ENCODE measurements at places on chromosomes 7 and 10.
A peak's percentile ranks its signal among the peaks of the same experiment; 100 is the strongest.

GRCh38 chr10:131703941-131704340 is 196.9 kb upstream of the PPP2R2D start:
- no peak for DNase-seq

GRCh38 chr10:107585630-107586029 is 421.1 kb upstream of the SORCS1 start:
- no peak for DNase-seq

DNA sequence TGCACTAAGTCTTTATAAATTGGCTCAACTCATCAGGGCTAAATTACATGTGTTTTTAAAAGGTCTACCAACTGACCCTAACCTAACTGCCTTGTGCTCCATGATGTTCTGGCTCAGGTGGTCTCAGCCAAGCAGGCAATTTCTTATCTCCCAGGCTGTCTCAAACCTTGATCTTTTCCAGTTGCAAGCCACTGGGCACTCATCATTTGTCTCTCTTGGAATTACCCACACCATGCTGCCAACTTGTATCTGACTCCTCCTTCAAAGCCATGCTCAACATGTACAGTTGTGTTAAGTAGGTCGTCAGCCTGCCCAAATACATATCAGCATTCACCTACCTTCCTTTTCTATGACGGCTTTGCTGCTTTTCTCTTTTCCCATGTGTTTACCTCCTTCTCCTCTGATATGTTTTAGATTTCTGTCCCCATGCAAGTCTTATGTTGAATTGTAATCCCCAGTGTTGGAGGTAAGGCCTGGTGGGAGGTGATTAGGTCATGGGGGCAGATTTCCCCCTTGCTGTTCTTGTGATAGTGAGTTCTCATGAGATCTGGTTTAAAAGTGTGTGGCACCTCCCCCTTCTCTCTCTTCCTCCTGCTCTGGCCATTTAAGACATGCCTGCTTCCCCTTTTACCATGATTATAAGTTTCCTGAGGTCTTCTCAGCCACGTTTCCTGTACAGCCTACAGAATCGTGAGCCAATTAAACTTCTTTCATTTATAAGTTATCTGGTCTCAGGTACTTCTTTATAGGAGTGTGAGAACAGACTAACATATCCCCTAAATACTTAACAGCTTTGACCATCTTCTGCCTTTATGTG is 130.0 kb downstream of the ELAPOR2 start:
- no peak for DNase-seq

DNA sequence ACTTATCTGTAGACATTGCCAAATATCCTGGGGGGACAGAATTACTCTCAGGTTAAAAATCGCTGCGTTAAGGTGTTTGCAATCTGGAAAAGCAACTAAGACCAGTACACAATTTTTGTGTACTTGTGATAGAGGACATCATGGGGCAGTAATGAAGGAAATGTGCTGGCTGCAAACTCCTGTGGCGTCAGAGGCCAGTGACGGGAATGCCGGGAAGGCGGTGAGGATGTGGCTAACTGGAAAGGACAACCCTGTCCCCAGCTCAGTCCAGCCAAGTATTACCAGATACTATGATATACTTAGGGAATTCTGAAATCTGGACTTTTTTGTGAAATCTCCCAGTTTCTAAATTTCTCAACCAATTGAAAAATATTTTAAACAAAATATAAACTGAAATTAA is 103.1 kb upstream of the NANOS1 start:
- no peak for DNase-seq

DNA sequence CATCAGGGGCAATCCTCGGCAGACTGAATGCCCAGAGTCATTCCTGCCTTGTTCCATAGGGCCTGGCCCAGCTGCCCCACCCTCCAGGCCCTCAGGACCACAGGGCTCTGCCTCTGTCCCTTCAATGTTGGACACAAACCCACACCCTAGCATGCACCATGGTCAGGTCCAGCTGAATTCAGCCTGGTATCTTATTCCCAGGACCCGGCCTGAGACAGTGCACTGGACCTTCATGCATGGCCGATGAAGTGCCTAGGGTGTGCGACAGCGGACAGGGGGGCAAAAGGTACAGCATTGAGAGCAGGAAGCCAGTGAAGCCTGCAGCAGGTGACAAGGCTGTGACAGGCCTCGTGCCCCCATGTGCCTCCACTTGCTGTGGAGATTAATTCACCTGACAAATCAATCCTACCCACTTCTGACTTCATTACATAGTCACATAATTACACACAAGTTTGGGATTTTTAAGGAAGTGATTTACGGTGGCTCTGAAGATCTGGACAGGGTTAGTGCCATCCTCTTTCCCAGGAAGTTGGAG is 261.9 kb downstream of the GRID1 start:
- no peak for DNase-seq

DNA sequence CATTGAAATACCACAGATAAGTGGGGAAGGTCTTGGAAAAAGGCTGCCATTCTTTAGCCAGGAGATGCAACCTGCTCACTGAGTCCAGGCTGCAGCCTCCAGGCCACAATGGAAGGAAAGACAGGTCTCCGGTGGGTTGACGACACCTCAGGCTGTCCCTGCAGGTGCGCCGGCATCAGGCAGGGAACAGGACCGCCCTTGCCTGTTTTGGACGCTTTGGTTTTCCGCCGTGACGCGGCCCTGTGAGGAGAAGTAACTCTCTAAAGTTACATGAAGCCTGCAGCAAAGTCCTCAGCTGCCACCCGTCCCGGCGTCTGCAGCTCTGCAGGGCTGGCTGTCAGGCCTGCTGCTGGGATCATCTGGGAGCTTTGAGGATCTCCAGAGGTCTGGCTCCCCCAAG is 147.0 kb downstream of the WDR37 start:
- no peak for DNase-seq

GRCh38 chr7:142568435-142569097 is 180.7 kb upstream of the PRSS1 start:
- no peak for DNase-seq

DNA sequence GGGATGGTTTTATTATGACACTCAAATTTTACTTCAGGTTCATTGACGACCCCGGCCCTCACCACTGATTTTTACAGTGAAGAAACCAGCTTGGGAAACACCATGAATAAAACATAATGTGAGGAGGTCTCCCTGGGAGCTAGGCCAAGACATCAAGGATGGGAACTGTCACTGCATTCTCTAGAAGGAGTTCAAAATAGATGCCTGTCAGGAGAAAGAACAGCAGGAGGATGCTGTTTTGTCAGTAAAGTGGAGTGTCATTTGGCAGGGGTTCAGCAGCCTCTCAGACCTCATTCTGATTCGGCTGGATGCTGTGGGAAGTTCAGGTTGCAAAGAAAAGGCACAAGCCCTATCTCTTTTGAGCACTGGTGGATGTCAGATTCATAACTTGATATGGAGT is 360.3 kb upstream of the C7orf33 start:
- no peak for DNase-seq

DNA sequence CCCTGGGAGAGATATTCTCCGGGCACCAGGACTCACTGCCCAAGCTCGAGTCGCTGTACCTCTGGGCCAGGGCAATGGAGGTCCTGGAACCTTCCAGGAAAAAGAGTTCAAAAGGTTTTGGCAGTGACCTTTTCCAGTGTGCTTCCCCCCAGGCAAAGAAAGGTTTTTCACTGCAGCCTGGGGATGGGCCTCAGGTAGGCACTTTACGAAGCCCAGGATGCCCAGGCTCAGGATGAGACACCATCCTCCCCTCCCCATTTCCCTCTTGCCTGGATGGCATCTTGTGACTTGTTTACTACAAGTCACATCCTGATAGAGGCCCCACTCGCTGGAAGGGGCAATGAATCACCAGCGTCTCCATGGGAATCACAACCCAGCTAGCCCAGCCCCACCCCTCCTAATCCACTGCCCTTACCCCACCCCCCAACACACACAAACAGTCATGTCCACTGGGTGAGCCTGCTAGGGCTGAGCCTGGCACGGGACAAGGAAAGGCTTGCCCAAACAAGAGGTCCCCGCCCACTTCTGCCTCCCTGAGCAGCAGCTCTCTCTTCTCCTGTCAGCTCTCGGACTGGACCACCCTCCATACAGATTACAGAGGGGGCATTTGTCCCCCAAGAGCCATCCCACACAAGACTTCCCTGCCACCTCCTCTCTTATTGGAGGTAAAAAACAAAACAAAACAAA is 93.8 kb upstream of the SMNDC1 start:
- DNase-seq, result peak; percentile 79

- no peak for DNase-seq
Observed at GRCh38 chr7:86904949-86905834, 154.3 kb downstream of the ELAPOR2 start.

- DNase-seq, result no peak
Observed at GRCh38 chr10:35668865-35669650, 27.0 kb upstream of the FZD8 start.

All from bone marrow (tissue), 2 donors.